NT2/D1 (cell line): ENCODE measurements at places on chromosomes 16 and 17.

DNA sequence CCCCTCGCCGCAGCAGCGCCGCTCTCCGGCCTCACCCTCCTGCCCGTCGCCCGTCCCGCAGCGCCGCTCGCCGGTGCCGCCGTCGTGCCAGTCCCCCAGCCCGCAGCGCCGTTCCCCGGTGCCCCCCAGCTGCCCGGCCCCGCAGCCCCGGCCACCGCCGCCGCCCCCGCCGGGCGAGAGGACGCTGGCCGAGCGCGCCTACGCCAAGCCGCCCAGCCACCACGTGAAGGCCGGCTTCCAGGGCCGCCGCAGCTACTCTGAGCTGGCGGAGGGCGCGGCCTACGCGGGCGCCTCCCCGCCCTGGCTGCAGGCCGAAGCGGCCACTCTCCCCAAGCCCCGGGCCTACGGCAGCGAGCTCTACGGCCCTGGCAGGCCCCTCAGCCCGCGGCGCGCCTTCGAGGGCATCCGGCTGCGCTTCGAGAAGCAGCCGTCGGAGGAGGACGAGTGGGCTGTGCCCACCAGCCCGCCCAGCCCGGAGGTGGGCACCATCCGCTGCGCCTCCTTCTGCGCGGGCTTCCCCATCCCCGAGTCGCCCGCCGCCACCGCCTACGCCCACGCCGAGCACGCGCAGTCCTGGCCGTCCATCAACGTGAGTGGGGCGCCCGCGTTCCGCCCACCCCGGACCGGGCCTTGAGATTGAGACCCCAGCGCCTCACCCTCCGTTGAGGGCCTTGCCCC lies 15.0 kb downstream of the TBKBP1 start:
- DNase-seq: no peak

DNA sequence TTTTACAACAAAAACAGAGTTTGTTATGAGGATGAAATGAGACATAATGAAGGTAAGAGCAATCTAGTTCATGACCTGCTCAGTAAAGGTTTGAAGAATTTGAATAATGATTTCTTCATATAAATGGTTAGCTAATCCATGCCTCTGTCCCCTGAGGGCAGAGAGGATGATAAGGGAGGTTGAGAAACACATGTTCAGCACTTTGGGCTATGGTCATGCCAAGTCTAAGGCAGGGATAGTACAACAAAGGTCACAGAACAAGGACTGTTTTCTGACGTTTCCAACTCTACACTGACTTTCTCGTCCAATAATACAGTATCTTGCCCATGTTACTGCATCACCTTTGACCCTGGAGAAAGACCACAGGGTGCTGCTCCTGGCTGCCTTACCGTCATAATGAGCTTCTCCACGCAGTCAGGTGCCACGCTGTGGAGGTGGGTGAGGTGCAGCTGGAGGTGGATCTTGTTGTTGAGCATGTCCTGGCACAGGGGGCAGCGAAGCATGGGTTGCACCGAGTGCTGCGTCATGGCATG lies 236.7 kb downstream of the ZFHX3 start:
- DNase-seq: no peak

GRCh38 chr17:65366102-65366844 lies 195.2 kb downstream of the AXIN2 start:
- no peak for DNase-seq

- no peak for DNase-seq
These were observed 164.3 kb downstream of the ABCA8 start for GRCh38 chr17:68790931-68791330.

DNA sequence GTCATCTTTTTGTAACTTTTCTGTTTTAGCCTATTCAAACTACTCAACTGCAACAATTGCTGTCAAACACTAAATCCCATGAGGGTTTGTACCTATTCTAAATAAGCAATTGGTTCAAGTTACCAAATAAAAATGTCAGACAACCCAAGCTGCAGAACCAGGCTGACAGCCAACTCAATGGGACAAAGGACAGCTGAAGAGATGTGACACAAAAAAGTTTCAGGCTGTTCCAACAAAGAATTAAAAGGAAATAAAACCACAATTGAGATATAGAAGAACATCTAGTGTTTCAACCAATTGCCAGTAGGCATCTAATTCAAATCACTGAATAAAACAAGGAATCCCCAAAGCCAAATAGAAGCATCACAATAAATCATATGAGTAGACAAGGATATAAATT lies 49.3 kb downstream of the GRB7 start:
- DNase-seq: no peak

DNA sequence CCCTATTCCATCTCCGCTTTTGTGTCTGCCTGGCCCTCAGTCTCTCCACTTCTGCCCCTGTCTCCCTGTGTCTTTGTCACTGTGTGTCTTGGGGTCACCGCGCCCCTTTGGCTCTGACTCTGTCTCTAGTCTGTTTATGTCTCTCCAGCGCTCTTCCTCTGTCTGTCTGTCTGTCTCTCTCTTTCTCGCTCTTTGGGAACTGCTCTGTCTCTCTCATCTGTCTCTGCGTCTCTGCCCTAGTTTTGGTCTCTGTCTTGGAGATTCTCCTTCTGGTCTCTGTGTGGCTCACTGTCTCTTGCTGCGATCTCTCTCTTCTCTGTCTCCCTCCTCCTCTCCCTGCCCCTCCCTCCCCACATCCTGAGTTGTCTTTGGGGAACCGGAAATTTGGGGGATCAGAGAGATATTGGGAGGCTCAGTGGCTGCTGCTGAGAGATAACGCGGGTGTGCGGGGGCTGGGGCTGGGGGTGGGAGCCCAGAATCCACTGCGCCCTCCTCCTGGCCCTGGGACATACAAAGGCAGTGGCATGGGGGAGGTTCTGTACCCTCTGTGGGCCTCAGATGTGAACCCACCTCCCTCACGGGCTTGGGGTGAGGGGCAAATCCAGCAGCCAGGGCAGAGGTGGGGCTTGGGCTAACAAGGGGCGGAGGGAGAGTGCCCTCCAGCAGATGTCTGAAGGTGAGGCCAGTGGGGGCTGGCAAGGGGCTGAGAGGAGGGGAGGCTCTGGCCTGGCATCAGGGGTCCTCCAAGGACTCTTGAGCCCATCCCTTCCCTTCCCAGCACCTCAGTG lies 24.4 kb downstream of the LAT start:
- no peak for DNase-seq

DNA sequence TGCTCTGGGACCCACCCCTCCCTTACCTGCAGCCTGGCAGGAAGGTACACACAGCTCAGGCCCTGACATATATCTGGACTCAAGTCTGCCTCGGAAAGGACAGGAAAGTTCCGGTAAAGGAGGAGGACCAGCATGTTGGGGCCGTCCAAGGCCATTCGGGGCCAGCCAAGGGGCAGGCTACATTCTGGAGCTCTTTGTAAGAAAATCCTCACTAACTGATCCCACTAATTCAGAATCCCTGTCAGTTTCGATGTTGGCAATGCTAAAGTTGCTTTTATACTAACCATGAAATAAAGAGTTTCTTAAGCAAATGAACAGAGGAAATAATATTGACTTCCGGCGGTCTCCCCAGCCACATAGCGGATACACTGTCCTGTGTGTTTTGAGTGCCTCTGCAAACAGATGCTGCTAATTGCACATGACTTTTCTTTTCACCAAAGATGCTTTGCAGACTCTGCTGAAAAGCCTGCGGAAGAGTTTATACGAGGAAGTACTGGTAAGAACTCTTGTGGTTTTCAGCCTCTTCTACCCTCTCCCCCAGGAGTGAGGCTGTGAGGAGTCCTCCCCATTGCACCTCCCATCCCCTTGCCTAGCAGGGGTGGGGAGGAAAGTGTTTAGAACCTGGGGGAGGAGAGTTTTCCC lies 54.8 kb downstream of the PLXDC1 start:
- no peak for DNase-seq

DNA sequence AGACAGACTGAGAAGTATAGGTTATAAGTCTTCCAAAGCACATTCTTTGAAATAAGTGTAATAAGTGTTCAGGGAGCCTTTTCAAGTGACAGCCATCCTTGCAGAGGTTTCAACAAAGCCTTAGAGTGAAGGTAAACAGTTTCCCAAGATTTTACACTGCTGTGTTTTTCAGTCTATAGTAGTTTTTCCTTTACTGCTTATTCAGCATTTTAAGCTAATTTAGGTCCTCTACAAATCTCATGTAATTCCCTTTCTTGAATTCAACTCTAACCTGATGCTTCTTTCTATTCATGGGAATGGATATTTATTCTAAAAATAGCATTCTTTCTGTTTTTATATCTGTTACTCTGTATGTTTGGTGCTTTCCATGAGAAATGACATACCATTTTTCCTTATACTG lies 211.3 kb downstream of the PHKB start:
- no peak for DNase-seq

DNA sequence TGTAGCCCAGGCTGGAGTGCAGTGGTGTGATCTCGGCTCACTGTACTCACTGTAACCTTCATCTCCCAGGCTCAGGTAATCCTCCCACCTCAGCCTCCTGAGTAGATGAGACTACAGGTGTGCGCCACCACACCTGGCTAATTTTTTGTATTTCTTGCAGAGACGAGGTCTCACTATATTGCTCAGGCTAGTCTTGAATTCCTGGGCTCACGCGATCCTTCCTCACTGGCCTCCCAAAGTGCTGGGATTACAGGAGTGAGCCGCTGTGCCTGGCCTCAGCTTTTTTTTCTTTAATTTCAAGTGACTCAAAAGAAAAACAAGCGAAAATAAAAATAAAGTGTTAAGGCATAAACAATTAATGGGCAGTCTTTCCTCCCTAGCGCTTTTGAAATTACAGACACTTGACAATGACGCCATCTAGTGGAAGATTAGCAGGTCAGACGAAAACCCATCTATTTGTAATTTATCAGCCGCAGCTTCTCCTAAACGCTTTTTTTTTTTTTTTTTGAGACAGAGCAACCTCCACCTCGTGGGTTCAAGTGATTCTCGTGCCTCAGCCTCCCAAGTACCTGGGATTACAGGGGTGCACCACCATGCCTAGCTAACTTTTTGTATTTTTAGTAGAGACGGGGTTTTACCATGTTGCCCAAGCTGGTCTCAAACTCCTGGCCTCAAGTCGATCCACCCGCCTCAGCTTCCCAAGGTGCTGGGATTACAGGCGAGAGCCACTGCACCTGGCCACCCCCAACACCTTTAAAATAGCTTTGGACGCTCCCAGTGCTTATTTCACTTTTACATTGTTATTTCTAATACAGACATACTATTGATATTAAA lies 28.1 kb upstream of the PECAM1 start:
- DNase-seq: no peak

DNA sequence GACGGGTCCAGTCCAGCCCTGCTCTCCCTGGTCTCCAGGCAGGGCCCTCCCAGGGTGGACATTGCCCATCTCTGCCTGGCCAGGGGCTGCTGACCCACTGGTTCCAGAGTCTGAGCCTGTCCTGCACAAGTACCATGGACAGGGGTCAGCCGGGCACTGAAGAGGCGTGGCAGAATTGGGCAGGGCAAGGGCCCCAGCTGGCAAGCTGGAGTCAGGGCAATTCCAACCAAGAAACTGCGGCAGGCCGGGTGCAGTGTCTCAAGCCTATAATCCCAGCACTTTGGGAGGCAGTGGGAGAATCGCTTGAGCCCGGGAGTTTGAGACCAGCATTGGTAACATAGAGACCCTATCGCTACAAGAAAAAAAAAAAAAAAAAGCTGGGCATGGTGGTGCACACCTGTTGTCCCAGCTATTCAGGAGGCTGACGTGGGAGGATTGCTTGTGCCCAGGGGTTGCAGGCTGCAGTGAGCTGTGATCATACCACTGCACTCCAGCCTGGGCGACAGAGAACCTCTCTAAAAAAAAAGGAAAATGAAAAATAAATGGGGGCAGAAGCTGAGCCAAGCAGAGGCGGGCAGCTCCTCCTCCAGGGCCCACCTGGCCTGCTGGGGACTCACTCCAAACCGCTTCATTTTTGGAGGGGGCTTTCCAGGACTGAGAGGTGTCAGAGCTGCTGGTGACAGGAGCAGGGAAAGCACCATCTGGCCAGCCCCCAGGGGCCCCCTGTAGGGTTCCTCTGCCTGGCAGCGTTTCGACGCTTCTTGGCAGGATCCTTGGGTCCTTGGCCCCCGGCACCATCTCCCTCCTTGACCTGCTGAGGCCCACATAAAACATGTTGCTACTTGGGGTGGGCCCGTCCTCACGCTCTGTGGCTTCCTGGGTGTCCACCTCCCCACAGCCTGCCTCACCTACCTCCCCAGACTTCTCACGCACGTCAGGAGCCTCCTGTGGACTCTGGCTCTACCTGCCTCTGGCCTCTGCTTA lies 2.9 kb upstream of the MAFG start:
- no peak for DNase-seq

DNA sequence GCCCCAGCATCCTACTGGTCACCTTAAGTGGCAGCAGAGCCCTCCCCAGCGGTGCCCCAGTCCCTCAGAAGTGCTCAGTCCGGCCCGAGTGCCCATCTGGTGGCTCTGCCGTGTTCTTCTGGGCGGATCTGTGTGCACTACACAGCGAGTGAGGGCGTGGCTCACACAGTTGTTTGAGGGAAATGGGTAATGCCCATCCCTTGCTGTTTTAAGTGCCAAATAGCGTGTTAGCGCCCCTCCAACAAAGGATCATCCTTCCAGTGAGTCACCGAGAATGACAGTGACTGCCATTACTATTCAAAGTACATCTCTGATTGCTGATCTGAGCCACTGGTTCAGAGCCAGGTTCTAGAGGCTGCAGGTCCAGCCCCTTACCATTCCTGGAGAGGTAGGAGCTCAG lies 152.0 kb downstream of the LGALS9B start:
- DNase-seq: no peak

- DNase-seq: no peak
These were observed 37.3 kb downstream of the SMARCE1 start for GRCh38 chr17:40610359-40610758.

DNA sequence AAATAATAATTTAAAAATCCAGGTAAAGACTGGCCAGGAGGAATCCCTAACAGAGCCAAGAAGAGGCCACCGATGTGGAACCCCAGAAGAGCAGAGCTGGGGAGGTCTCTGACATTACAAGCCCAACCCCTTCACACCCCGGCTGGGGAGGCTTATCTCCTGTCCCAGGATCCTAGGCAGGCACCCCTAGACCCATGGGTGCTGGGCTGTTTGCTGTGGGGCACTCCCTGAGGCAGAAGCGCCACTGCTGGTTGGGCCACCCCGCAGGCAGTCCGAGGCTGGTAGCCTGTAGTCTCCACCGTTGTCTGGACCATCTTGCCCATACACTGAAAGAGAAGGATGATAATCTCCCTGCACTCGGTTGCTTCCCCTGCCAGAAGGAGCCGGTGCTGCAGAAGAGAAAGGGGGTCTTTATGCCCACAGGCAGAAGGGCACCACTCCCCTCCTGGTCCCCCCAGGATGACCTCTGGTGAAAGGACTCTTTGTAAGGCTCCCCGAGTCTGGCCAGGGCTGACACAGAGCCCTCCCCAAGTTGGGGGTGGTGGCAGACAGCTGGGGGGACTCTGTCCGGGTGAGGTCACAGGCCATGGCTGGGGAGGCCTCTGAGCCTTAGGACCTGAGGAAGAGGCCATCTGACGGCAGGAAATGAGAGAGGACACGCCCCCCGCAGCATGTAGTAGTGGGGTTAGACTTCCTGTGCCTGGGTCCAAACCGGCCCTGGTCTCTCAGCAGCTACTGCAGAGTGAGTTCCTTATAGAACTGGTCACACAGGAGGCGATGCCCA lies 34.2 kb downstream of the CFAP20 start:
- DNase-seq: no peak

- peak; percentile 32 for DNase-seq
These were observed 392.9 kb upstream of the EEF2KMT start for GRCh38 chr16:5490499-5490898.
